ENCODE measurements at places on chromosomes 12 and 14.
A peak's percentile ranks its signal among the peaks of the same experiment; 100 is the strongest.

DNA sequence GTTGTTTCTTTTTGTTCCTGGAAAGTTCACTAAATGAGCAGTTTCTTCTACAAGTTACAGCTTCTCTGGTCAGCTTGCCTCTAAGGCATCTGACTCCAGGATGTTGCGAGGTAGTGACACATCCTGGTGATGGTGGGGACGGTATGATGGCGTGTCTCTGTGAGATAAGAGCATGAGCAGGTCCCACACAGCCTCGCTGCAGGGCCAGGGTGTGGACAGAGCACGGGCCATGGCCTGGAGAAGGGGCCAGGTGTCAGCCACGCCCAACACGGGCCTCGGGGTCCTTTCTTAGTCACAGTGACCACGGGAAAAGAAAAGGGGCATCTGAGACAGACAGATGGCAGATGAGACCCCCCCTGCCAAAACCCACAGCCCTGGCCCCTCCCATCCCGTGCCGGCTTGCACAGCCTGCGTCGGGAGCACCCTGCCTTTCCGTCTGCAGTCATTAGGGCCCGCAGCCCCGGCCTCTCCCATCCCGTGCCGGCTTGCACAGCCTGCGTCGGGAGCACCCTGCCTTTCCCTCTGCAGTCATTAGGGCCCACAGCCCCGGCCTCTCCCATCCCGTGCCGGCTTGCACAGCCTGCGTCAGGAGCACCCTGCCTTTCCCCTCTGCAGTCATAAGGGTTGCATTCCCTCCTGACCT lies 79.3 kb upstream of the DYNC1H1 start:
- no peak for DNase-seq

DNA sequence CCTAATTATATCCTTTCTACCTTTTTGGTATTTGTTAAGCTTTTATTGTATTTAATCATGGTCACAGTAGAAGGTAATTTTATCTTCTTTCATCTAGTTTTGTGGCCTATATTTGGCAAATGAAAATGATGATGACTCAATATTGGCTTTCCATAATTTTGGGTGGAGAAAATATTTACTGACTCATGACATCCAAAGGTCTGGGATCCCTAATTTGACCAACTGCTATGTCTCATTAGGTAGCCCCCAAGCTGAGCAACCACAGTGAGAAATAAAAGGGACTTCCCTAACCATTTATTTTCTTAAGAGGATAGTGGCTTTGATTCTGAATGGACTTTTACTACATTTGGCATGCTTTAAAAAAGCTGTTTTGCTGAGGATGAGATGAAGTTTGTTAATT lies 289.5 kb downstream of the RMST start:
- no peak for DNase-seq

GRCh38 chr14:40599725-40600124 lies 1007.0 kb upstream of the LRFN5 start:
- DNase-seq = no peak

DNA sequence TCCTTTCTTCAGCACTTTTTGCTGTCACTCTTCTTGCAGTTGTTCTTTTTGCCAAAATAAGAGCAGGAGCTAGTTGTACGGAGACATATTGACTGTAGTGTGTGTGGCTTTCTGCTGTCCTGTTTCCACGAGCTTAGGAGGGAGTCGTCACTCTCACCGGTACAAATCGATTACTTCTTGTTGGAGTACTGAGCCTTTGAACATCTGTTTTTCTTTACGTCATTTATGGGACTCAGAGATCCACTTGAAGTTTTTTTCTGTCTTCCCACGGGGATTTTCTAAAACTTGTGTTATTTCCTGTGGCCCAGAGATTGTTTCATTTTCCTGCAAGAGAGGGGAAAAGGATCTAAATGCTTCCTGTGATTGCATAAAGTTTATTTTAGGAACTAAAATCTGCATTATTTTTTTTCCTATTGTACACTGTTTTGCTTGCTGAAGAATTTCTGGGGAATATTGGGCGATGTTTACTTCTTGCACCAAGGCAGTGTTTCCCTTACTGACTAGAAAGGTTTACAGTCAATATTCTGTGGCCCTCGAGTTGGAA lies 199.8 kb upstream of the ARHGAP5 start:
- peak; percentile 43 for DNase-seq

GRCh38 chr12:68240079-68240478 lies 13.3 kb downstream of the IL22 start:
- DNase-seq = peak; percentile 62

DNA sequence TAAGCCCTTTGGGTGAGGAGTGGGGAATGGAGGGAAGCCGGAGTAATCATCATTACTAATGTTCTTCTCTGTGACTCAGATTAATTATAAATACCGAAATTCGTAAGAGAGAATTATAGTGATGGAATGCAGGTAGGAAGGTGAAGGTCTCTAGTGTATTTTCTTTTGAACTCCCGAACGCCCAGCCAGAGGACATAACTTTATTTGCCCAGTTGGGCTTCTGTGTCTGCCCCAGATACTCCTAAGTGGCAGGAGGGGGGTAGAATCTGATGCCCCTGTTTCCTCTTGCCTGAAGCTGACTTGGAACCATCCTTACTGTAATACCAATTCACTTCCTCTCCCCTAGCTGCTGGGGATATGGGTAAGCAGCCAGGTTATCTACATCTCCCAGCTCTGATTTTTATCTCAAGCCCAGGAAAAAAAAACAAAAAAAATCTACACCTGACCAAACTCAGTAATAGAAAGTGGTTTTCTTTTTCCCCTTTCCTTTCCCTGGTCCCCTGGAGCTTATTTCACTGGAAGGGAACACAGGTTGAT lies 84.4 kb upstream of the CISTR start:
- DNase-seq = no peak

- no peak for DNase-seq
Observed at GRCh38 chr14:100777818-100778525, 47.9 kb upstream of the MEG3 start.

DNA sequence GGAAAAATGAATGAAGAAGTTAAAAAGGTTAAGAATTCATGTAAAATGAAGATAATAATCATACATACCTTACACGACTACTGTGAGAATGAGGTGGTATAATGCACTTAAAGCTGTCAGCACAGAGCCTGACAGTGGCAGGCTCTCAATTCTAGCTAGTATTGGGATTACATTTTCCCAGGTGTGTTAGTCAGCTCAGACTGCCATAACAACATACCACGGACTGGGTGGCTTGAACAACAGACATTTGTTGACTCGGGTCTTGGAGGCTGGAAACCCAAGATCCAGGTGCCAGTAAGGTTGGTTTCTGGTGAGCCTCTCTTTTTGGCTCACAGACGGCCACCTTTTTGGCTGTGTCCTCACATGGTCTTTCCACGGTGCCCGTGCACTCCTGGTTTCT lies 167.8 kb downstream of the CHST11 start:
- no peak for DNase-seq

GRCh38 chr14:103548463-103549351 lies 13.8 kb downstream of the BAG5 start:
- no peak for DNase-seq

- no peak for DNase-seq
Observed at GRCh38 chr14:105877645-105878044, 351.3 kb downstream of the TMEM121 start.

DNA sequence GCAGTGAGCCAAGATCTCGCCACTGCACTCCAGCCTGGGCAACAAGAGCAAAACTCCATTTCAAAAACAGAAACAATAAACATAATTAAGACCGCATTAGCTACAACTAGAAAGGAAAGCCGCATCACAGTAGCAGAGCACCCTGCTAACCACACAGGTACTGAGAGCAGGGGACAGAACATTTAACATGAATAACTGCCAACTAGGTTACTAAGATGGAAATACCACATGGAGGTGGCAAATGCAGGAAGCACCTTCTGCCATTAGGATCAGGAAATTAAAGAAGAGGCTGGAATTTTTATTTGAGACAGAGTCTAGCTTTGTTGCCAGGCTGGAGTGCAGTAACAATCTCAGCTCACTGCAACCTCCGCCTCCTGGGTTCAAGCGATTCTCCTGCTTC lies 41.9 kb downstream of the CDC42BPB start:
- no peak for DNase-seq

GRCh38 chr14:91985008-91985407 lies 37.5 kb upstream of the FBLN5 start:
- no peak for DNase-seq

- no peak for DNase-seq
Observed at GRCh38 chr14:40003773-40004172, 571.5 kb upstream of the FBXO33 start.

DNA sequence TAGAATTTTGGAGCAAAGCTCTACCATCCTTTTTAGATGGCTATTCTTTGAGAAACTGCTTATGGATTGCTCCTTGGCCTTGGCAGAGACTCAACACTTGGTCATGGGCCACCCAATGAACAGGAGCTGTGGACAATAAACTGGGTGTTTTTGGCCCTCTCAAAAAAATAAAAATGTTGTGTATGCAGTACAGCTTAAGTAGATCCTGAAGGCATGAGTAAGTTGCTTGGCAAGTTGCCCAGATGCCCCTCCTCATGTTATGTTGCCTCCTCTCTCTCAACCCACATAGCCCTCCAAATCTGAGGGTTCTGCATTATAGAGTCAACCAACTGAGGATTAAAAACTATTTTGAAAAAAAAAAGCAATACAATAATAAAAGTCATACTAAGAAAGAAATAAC lies 124.9 kb downstream of the ATP23 start:
- no peak for DNase-seq

- peak; percentile 22 for DNase-seq
Observed at GRCh38 chr14:55000381-55000780, 26.5 kb downstream of the WDHD1 start.

DNA sequence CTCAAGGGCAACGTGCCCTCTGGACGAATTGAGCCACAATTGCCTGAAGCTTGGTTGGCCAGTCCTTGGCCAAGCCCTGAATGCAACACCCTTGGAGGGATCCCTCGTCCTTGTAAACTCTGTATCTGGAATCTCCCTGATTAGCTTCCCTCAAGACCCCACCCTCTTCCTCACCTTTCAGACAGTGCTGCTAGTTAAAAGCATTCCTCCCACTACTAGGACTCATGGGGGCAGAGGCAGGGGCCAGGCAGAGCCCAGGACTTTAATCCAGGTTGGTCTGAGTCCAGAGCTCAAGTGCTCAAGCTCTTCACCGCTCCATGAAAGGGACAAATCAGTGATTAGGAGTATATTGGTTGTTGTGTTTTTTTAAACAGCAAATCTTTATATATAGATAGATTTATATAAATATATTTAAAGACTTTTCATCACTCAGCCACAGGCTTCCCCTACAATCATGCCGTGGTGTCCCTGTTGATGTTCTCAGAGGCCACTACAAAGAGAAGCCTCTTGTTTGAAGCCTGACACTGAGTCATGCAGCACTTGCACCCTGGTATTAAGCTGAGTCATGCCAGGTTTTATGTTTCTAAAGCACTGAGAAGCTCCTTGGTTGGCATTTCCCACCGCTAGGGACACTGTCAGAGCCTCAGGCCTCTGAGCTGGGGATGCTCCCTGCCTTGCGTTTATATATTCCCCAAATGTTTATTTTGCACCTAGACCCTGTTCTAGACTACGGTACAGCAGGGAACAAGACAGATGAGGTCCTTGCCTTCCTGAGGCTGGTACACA lies 53.8 kb upstream of the GSC start:
- DNase-seq = no peak

GRCh38 chr12:119819322-119819721 lies 57.8 kb downstream of the CIT start:
- no peak for DNase-seq

GRCh38 chr14:24411443-24412389 lies 12.9 kb downstream of the NYNRIN start:
- no peak for DNase-seq

GRCh38 chr12:126899926-126900792 lies 1366.8 kb upstream of the TMEM132C start:
- DNase-seq = no peak

GRCh38 chr14:74531467-74531866 lies 37.9 kb downstream of the ISCA2 start:
- DNase-seq = no peak

DNA sequence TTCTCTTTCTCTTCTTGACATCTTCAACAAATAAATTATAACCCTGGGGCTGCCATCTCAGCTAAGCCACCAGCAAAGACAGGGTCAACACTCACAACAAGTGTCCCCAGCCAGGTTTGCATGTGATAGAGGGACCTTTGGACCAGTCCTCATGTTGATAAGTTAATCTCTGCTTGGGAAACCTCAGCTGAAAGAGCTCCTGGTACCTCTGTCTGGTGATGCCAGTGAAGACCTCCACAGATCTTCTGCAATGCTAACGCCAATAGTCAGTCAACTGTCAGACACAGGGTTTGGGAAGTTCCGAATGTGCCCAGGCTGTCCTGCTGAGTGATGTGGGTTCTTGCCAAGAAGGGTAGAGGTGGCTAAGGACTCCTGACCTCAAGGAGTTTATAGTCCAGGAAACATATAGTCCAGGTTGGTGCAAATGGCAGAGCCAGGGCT lies 179.8 kb upstream of the GZMB start:
- DNase-seq = no peak

GRCh38 chr12:87329076-87329863 lies 699.9 kb downstream of the C12orf50 start:
- DNase-seq = no peak

- DNase-seq = no peak
Observed at GRCh38 chr12:48794870-48795269, 6.0 kb upstream of the ADCY6 start.

- DNase-seq = no peak
Observed at GRCh38 chr12:58938440-58938839, 18.1 kb upstream of the LRIG3 start.

DNA sequence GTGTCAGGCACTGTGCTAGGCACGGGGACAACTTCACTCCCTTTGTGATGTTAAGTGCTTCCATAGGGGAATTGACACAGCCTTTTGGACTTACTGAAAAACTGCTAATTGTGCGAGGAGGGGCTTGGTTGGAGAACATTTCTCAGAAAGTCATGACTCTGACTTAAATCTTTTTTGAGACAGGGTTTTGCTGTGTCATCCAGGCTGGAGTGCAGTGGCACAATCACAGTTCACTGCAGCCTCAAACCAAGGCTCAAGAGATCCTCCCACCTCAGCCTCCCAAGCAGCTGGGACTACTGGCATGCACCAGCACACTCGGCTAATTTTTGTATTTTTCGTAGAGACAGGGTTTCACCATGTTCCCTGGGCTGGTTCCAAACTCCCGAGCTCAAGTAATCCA lies 10.2 kb upstream of the LTBP2 start:
- DNase-seq = no peak

DNA sequence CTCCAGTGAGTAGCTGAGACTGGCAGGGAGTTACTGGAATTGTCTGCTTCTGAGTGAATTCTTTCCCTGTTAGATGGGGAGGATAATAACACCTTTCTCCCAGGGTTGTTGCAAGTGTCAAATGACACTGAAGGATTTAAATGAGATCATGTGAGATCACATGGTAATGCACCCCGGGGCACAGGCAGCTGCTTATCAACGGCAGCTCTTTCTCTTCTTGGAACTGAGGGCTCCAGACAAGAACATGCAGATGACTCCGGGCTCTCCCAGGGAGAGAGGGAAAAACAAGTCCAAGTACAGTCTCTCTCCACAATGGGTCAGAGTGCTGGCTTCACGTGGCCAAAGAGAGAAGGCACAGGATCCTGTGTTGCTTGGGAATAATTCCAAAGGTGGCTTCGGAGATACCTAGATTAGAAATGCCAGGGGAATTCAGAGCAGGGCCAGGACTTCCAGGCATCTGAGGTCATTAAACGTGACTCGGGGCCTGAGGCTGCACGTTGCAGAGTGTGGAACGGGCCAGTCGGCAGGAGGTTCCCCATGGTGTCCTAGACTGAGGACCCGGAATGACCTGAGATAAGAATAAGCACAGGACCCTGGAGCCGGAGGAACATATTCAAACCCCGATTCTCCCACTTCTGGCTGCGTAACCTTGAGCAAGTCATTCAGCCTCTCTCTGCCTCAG lies 109.2 kb downstream of the PRMT8 start:
- DNase-seq = no peak

GRCh38 chr12:52692254-52692653 lies 11.1 kb downstream of the KRT77 start:
- no peak for DNase-seq

Data from skeletal muscle cell (primary cell).